ENCODE measurements at places on chromosomes 11 and 22.

DNA sequence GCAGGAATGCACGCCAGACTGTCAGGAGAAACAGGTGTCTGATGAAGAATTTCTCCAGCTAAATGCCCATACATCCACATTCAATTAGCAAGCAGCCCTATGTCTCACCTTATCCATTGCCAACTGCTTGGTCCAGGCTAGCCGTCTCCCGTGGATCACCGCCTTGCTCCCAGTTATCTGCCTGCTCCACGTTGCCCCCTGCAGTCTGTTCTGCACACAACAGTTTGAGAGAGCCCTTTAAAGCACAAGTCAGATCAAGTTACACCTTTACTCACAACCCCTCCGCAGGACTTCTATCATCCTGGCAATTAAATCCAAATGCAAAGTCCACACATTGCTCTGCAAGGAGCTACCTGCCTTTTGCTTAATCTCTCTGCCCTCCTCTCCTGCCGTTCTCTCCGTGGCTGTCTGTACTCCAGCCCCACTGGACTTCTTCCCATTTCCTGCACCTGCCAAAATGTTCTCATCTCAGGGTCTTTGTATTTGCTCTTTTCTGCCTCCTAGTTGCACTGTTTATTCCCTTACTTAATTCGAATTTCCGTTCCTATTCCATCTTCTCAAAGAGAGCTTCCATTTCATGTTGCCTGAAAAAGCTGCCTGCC lies 185.3 kb upstream of the LARGE1 start:
- DNase-seq, result no peak

- DNase-seq, result no peak
Measured at GRCh38 chr22:29080106-29080975, 7.5 kb downstream of the KREMEN1 start.

- DNase-seq, result no peak
Measured at GRCh38 chr11:115317277-115318185, 186.7 kb downstream of the CADM1 start.

GRCh38 chr22:29105468-29105867 lies 32.6 kb downstream of the KREMEN1 start:
- no peak for DNase-seq

- no peak for DNase-seq
Measured at GRCh38 chr22:39296535-39296934, 22.9 kb downstream of the RPL3 start.

- DNase-seq, result no peak
Measured at GRCh38 chr11:122883646-122883979, 1.1 kb downstream of the JHY start.
